ENCODE measurements at places on chromosomes 2 and 18. TPM values are rescaled to one million over a fixed set of nuclear protein-coding genes. Genes with fewer than 3 reads are reported as not detected.

The C1QL2 gene
- not detected for total RNA-seq

The FIGN gene
- total RNA-seq: 3.1 TPM

The TMEM200C gene
- total RNA-seq: not detected

The RIT2 gene
- total RNA-seq: not detected

The GALNT5 gene
- 1.9 TPM for total RNA-seq

The ATG9A gene
- 56.0 TPM for total RNA-seq

All from PC-9 (cell line).